Retina (tissue), 1 donor: ENCODE measurements at places on chromosomes 4 and X.

- DNase-seq: no peak
These were observed 293.4 kb upstream of the BOD1L1 start for GRCh38 chr4:13920901-13921300.

- peak; percentile 91 for DNase-seq
These were observed at the start of gene ADGRA3 for GRCh38 chr4:22515888-22516541. Gene ADGRA3 (minus strand): TSS chr4:22516066. CDS start chr4:22515784, 282 bp downstream.

GRCh38 chr4:121881158-121881557 is 10.9 kb upstream of the BBS7 start:
- DNase-seq: no peak

GRCh38 chrX:110131031-110131430 is 128.1 kb downstream of the TMEM164 start:
- no peak for DNase-seq
